ENCODE measurements at places on chromosomes 6 and 20.

GRCh38 chr6:155890409-155890808, 434.8 kb upstream of the NOX3 start:
- no peak for DNase-seq

- DNase-seq, result no peak
Measured at GRCh38 chr20:10474606-10475184, 39.6 kb downstream of the SLX4IP start.

DNA sequence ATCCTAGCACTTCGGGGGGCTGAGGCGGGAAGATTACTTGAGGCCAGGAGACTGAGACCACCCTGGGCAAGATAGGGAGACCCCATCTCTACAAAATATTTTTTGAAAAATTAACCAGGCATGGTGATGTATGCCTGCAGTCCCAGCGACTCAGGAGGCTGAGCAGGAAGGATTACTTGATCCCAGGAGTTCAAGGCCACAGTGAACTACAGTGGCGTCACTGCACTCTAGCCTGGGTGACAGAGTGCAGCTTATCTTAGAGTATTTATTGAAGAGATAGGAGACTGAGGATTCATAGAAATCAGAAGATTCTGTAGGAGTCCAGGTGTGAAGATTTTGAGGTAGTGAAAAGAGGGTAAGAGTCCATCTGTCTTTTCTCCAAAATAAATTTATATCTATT, 45.0 kb downstream of the SLC17A5 start:
- DNase-seq, result no peak

DNA sequence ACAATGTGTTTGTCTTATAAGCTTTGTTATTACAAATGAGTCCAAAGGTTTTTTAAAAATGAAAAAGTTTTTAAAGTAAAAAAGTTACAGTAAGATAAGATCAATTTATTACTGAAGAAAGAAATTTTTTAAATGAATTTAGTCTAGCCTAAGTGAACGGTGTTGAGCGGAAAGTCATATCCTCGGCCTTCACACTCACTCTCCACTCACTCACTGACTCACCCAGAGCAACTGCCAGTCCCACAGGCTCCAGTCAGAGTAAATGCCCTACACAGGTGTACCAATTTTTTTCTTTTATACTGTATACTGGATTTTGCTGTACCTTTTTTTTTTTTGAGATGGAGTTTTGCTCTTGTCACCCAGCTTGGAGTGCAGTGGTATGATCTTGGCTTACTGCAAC, 42.7 kb upstream of the AGPAT4 start:
- no peak for DNase-seq

GRCh38 chr6:10583509-10583901, 62.4 kb downstream of the GCNT2 start:
- DNase-seq, result no peak

DNA sequence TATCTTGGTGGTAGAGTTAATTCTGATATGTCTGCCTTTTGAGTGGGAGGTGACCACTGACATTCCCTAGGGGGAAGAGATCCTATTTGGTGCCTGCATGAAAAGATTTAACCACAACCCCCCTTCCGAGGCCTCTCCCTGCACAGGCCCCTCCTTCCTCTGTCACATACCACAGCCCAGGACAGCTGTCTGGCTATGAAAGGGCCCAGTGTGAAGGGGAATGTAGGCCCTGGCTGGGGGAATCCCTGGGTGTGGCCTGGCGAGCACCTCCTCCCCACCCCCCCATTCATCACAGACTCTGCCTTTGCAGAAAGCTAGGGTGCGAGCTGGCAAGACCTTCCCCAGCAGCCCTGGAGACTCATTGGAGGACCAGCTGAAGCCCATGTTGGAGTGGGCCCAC, 27.4 kb upstream of the MAPRE1 start:
- DNase-seq, result peak; percentile 80

DNA sequence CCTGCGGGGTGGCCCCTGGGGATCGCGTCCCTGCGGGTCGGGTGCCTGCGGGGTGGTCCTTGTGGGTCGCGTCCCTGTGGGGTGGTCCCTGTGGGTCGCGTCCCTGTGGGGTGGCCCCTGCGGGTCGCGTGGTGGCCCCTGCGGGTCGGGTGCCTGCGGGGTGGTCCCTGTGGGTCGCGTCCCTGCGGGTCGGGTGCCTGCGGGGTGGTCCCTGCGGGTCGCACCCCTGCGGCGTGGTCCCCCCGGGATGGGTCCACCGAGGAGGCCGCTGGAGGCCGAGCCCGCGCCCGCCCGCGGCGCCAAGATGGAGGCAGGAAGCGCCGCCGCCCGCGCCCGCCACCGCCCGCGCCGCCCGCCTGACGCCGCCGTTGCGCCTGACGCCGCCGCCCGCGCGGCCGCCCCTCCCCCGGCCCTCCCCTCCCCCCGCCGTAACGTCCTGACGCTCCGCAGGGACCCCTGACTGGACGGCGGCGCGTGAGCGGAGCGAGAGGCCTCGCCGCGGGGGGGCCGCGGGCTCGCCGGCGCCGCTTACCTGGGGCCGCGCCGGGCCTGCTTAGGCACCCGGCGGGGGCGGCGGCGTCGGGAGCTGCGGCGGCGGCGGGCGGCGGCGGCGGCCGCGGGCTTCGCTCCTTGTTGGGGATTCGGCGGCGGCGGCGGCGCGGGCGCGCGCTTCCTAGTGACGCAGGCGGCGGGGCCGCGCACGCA, at the start of gene GMEB2:
Gene GMEB2 (minus strand): TSS at position 678 of the 705 bp plus-strand sequence. CDS start 7,704 bp downstream, outside the sequence.
- peak; percentile 87 for DNase-seq

GRCh38 chr6:13195803-13196202, 132.5 kb downstream of the TBC1D7 start:
- DNase-seq, result no peak

DNA sequence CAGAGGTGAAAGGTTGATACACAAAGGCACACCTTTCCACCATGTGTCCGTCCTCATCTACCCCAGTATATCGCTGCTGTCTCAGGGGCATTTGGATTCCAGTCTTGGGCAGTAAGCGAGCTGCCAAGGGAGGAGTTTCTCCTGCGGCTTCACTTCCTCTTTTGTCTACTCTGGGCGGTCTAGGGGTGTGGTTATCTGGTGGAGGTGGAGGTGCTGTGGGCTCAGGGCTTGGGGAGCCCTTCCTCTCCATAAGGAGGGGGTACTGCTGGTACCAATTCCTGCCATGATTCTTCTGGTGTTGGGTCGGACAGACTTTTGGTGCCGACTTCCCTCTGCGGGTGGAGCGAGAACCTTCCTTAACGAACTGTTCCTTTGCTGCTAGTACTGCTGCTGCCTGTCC, 31.9 kb upstream of the FABP7 start:
- no peak for DNase-seq

- DNase-seq, result no peak
Measured at GRCh38 chr6:39059496-39060310, 11.1 kb downstream of the GLP1R start.

DNA sequence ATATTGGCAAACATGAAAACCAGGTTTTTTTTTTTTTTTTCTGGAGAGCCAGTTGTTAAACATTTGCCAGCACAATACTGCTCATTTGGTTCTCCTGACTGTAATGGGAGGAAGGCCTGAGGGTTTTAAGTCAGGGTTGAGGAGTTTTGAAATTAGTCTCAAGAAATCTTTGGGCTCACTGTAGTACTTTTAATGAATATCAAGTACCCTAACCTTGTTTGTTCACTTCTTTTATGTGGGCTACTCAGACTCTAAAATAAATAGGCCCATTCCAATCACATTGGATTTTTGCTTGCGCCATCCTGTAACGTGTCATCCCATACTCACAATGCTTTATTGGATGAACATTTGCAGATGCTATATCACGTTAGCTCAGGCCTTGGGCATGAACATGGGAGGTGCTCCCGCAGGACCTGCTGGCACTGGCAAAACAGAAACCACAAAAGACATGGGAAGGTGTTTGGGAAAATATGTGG, 146.9 kb downstream of the DNAH8 start:
- DNase-seq, result no peak

GRCh38 chr6:35495258-35496035, 1.4 kb downstream of the TEAD3 start:
- no peak for DNase-seq

GRCh38 chr6:111944541-111944940, 71.3 kb upstream of the FYN start:
- DNase-seq, result no peak

DNA sequence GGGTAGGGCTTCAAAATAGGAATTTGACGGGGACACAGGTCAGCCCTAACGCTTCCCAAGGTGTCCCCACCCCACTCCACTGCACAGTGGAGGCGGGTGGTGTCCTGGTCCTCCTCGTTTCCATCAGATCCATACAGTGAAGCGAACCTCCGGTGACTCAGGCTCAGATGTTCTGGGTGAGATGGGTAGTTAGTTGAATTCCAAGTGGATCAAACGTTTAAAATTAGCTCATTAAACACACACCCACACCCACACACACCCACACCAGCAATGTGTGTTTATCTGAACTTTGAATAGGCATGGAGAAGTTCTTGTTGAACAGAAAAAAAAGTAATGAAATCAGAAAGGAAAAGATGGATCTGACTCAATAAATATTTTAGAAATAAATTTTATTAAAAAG, 58.9 kb downstream of the CDH4 start:
- no peak for DNase-seq

All from GM10248 (cell line).